Anterior cingulate cortex (tissue), 58 donors: ENCODE measurements at places on chromosomes 2 and 18.

DNA sequence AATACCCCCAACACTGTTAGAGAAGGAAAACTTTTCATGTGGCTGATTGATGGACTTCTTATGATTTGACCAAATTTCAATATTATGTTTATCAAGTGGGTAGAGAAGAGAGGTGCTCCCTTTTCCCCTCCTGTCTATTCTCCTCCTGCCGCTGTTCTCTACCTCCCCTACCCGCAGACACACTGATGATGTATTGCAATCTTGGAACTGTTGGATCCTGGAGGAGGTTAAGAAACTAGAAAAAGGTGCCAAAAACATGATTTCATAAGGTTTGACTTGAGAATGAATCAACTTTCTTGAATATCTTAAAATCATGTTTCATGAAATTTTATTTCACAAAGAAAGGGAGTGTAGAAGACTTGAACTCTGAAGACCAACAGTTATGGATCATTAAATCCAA, 125.8 kb downstream of the MEIS1 start:
- no peak for DNase-seq

- DNase-seq = no peak
Observed at GRCh38 chr2:222239091-222239490, 59.7 kb downstream of the PAX3 start.

- no peak for DNase-seq
Observed at GRCh38 chr2:230439590-230439989, 23.6 kb downstream of the SP100 start.

- no peak for DNase-seq
Observed at GRCh38 chr2:3379339-3379646, 201 bp upstream of the TRAPPC12 start.

- DNase-seq = no peak
Observed at GRCh38 chr2:129056959-129057317, 738.3 kb upstream of the HS6ST1 start.

DNA sequence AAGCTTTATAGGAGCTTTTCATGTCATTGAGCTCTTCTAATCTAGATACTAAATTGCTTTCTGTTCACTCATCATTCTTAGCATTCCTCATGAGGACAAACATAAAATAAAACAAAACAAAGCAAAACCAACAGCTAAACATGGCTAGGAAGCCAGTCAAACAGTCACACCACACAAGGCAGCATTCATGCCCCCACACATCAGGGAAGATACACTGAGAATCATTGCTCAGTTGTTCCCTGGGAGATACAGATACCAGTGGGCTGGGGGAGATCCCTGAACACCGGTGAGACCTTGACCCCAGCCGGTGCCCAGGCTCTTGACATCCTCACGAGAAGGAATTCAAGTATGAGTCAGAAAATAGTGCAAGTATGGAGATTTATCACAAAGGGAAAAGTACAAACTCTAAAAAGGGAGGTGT, 177.9 kb upstream of the ARL4C start:
- DNase-seq = no peak

GRCh38 chr18:42067518-42067917, 112.5 kb downstream of the PIK3C3 start:
- DNase-seq = no peak

GRCh38 chr2:73368781-73369180, 16.9 kb upstream of the ALMS1 start:
- no peak for DNase-seq

DNA sequence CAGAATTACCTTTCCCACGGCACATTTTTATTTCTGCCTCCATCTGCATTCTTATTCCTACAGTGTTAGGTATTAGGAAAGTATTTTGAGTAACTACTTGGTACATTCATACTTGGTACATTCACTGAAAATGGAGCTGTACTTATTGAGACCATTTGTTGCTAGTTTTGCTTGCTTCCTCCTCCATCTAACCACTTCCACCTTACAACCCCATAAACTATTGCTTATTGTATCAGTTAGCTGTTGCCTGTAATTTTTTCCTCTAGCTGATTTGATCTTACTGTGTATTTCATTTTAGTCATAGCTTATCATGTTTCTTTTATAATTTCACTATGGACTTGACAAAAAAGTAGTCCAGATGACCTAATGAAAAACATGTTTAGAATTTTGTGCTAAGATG, 50.7 kb downstream of the AFTPH start:
- DNase-seq = no peak

DNA sequence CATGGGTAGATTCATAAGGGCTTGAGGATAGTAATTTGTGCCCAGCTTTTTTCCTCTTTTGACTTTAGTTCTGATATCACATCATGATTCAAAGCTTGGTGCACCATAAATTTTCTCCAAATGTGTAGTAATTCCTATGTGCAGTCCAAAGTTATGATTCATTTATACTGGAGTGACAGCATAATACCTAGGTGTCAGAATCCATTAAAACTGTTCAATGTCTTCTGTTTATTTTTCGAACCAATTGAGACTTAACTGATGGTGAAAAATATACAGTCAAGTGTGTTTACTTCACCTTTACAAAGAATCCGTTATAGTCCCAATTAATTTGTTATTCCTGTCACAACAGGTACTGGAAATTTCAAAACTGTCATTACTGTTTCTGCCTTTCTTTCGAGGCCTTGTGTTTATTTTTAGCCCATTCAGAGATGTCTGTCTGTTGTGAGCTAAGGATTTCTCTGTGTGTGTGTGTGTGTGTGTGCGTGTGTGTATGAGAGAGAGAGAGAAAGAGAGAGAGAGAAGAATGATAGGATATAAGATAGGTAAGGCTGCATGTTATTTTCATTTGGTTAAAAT, 389.7 kb upstream of the ATP5MC3 start:
- DNase-seq = no peak

GRCh38 chr2:172745636-172746035, 10.0 kb downstream of the RAPGEF4 start:
- DNase-seq = no peak

DNA sequence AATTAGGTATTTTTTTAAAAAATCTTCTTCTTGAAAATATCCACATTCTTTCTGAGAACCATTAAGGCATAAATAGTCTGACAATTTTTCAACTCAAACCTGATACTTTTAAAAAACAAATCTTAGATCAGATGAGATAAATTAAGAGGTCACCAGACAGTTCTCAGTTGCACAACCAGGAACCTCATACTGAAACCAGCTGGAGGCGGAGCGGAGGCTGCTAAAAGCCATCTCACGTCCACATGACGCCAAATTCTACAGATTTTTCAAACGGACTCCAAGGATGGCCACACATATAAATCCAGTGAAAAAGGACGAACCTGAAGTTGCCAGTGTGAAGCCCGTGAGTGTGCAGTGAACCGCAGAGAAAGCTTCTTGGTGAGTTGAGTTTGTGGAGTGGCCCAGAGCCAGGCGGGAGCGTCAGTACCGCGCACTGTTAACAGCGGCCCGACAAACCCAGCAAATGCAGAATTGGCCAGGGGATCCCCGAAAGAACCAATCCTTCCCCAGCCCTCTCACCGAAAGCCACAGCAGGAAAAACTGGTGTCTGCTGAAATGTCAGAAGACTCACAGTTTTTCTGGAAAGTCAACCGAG, 53.1 kb upstream of the BBS5 start:
- DNase-seq = no peak

- DNase-seq = no peak
Observed at GRCh38 chr2:44789971-44790721, 151.4 kb upstream of the SIX3 start.

GRCh38 chr18:77088963-77089722, 43.4 kb downstream of the MBP start:
- DNase-seq = no peak

- DNase-seq = no peak
Observed at GRCh38 chr2:47006374-47007222, 91.0 kb upstream of the MCFD2 start.

- peak; percentile 31 for DNase-seq
Observed at GRCh38 chr18:45690975-45691815, 32.8 kb upstream of the SLC14A1 start.

DNA sequence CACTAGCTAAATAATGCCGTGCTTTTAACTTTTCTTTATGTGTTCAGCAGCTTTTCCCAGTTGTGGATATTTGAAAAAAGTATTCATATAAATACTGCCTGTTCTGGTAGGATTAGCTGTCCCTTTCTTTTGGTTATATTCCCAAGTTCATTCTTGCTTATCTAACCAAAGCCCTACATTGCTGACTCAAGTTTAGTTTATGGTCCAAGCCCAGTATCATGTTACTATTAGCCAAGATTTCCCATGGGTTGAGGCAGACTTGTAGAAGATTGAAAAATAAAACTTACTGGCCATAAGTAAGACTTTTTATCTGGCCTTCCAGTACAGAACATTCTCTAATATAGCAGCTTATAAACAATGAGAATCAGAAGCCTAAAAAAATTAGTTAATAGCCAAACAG, 49.7 kb upstream of the NFE2L2 start:
- no peak for DNase-seq

DNA sequence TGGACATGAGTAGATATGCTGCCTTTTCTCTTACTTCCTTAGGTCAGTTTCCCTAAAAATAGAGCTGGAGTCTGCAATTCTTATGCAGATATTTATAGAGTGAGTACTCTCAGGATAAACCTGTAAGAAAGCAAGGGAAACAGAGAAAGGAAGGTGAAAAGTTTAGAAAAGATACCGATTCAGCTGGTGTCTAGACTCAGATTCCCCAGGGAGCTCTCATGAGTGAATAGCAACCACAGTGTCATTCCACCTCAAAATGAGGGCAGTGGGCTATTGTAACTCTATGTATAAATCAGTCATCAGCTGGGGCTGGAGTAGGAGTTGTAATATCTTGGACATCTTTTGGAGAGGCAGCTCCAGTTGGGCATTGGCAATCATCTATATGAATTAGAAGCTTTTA, 1485.1 kb upstream of the TMEFF2 start:
- no peak for DNase-seq

DNA sequence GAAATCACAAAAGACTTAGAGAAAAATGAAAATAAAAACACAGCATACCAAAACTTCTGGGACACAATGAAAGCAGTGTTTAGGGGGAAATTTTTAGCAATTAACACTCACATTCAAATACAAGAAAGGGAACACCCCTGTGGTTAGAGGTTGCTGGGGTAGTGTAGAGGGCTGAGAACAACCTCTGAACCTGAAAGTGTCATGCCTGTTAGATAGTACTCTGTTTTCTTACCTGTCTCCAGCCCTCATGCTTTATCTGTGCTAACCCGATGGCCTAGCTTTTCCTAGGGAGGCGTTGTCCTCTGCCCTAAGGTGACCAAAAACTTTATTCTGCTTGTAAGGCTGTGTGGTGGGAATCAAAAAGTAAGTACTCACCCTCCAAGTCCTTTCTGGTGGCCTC, 122.6 kb upstream of the OTX1 start:
- DNase-seq = no peak

- DNase-seq = no peak
Observed at GRCh38 chr2:128628206-128628605, 309.5 kb upstream of the HS6ST1 start.
